ENCODE measurements at places on chromosomes 12 and 14. TPM values are rescaled to one million over a fixed set of nuclear protein-coding genes. Genes with fewer than 3 reads are reported as not detected.

RD3L gene
- total RNA-seq = not detected

WSCD2 gene
- not detected for total RNA-seq

GARIN6 gene
- total RNA-seq = not detected

GYS2 gene
- 0.17 TPM for total RNA-seq

GLT8D2 gene
- total RNA-seq = 0.31 TPM

MGAT4C gene
- not detected for total RNA-seq

LMO3 gene
- not detected for total RNA-seq

Measured in activated CD4-positive, alpha-beta T cell treated with anti-CD3 and anti-CD28 coated beads, Interleukin-2, amount 10 ng/mL, durations not matched to agents 24 days and 14 days (primary cell).